ENCODE measurements at places on chromosomes 5 and 9.
A peak's percentile ranks its signal among the peaks of the same experiment; 100 is the strongest.

DNA sequence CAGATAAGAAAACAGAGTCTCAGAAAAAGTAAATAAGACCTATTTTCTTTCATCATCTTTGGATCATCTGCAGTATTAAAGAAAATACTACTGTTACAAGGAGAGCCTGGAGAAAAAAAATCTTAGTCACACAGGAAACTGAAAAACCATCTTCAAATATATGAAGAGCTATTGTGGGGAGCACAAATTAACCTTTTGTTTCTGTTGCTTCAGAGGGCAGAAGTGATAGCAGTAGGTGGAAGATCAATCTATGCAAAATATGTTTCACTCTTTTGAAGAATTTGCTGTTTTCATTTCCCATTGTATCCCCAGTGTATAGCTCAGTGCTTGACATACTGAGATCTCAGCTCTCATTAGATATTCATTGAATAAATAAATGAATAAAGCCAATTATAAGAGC, 13.1 kb upstream of the CEMIP2 start:
- no peak for DNase-seq

DNA sequence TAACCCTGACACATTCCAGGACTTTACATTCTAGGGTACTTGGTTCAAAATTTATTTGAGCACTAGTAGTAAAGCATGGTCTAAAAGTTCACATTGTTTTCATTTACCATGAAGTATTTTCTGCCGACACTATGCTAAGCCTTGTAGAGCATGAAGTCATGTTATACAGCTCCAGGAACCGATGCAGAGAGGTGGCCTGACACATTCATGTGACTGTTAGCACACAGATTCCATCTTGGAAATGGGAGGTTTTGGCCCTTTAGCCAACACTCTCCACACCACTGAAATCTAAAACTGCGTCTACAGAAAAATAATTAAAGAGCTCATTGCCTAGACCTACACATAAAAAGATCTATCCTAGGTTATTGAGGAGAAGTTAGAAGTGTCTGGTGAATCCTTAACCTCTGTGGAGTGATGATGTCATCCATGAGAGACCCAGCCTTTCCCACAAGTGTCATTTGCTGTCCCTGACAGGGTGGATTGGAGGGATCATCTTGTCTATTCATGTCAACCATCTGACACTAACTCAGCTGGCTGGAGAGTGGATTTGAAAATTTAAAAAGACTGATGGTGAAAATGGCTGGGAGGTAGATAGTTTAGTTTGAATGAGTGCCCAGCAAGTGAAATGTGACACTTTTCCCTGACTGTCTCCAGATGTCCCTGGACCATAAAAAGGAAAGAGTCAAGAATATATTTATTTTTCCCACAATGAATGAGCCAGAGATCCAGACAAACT, 1.3 kb downstream of the RANBP3L start:
- DNase-seq: no peak

- no peak for DNase-seq
Observed at GRCh38 chr5:97101189-97101910, 41.1 kb downstream of the LIX1 start.

GRCh38 chr9:135604437-135605237, 34.7 kb downstream of the GLT6D1 start:
- peak; percentile 34 for DNase-seq

DNA sequence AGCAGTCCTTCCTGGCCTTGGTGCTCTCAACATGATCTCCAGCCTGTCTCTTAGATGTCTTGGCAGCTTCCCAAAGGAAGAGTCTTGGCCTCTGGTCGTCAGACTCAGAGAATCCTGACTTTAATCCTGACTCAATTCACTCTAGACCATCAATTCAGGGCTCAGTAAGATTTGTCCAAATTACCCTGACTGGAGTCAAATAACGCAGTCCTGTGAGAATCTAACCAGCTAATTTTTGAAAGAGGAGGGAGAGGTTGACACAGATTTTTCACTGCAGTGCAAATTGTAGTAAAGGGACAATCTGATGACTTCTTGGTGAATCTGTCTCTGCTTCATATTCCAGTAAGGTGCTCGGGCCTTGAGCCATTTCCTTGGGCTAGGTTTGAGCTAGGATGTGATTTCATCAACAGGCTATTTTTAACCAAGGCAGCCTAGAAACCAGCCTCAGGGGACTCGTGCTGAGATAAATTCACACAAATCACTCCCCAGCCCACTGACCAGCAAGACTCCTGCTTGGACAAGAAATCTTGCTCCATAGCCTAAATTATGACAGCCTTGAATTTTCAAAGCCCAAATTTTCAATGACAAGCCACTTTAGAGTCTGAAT, 257.4 kb downstream of the ENC1 start:
- no peak for DNase-seq

DNA sequence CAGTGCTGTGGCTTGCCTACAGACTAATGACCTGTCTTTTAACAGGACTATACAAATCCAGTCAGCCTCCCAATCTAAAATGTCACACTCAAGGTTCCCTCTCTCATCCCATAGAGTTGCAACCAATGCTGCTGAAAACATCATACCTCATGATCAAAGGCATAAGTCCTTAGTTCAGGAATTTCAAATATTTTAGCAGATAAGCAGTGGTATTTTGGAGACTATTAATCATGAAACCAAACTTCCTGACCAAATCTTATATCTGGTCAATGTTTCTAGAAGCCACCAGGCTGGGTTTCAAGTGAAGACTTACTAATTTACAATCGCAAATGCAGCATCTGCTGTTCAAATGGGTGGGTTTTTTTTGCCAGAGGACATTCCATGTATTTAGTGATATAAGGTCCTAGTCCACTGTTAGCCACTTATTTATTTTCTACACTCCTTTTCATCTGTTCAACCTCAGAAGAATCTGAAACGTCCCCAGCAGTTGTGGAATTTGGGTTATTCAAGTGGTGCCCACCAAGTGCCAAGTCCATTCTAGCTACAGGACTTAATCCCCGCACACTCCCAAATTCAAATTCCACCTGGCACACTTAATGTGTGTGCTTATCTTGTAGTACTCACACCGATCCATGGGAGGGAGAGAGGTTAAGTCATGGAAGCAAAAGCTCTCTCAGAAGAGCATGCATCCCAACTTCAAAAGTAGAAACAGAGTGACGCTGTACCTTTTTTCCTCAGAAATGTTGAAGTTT, 5.8 kb downstream of the TAS2R1 start:
- DNase-seq: no peak

DNA sequence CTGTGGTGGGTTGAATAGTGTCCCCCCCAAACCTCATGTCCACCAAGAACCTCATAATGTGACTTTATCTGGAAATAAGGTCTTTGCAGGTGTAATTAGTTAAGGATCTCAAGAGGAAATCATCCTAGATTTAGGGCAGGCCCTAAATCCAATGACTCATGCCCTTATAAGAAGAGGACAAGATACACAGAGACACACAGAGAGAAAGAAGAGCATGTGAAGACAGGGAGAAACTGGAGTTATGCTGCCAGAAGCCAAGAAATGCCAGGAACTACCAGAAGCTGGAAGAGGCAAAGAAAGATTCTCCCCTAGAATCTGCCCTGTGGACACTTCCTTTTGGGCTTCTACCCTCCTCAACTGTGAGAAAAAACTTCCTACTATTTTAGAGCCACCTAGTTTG, 8.8 kb downstream of the FAM13B start:
- DNase-seq: no peak

DNA sequence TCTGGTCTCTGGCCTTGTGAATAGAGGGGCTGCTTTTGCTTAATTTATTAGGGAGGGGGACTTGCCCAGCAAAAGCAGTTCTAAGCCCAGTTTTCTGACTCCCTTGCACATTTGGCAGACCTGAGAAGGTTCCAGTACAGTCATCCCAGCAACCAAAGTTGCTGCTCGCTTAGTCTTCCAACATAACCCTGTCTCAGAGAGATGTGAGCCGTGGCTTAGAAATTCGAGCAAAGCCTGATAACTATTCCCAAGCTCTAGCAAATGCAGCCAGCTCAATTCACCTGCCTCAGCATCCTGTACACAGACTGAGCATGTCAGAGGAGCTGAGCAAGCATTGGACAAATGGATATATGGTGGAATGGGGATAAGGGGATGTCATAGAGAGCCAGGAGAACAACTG, 401.9 kb downstream of the SPOCK1 start:
- DNase-seq: no peak

DNA sequence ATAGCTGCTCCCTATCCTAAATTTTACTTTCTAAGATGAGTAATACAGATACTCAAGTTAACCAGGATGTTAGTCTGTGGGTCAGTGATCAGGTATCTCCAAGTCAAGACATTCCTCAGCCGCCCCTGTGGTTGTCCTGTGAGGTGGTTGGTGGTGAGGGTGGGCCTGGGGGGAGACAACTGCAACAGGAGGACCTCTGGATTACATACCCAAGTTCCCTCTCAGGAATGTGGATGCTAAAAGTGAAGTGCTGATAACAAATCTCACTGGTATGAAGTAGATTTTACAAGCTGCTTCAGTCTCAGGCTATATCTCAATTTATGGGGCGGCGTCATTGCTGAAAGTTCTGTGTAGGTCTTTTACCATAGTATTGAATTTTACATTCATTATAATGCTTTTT, 38.3 kb downstream of the SLC1A3 start:
- no peak for DNase-seq

DNA sequence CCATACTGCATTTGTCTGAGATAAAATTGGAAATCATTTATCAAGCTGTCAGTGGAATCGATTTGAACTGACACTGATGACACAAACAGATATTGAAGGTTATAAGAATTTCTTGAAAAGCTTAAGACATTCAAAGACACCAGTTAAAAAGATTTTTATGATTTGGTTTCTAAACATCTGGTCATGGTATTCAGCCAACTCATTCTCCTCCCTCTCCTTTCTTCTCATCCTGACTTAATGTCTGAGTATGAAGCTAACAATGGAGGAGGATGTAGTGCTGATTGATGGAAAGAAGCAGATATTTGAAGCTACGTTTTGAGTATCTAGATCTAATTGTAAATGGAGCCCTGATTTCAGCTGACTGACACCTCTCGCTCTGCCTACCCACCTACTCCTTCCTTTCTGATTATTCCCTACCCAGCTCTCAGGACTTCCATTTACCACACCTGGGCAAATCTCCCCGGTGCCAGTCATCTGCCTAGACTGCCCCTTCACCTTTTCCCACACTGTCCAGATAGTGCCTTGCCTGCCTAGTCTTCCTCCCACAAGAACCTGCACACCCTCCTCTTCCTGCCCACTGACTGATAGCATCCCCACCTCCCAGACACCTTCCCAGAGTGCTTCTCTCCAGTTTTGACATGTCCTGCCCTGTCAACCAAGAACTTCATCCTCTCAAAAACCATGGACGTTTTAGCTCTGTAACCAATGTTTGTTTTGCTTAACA, 20.7 kb upstream of the LIFR start:
- no peak for DNase-seq

DNA sequence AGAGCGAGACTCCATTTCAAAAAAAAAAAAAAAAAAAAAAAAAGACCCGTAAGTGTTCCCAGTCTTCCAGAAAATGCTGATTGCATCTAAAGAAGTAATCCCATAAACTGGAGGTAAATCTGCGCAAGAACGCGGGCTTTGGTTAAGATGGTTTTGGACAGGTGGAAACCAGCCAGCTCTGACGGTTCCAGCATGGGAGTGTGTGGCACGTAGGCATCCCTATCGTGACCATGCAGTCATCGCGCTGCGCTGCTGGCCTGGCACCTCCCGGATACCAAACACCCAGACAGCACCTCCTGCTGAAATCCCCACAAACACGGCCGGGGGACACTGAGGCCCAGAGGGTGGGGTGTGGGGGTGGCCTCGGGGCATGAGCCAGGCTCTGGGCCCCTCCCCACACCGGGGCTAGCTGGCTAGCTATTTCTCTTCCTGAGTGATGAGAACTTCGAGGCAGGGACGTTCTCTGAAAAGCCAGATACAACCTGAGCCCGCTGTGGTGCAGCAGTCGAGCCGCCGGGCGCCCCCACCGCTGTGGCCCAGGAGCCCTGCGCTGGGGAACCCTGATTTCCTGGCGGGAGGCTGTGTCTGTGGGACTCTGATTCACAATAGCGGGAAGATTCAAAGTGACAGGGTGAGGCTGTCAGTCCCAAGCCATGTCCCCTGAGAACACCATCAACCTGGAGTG, 32.2 kb upstream of the NOTCH1 start:
- no peak for DNase-seq

GRCh38 chr9:16076511-16076910, 523.7 kb downstream of the CCDC171 start:
- DNase-seq: no peak

DNA sequence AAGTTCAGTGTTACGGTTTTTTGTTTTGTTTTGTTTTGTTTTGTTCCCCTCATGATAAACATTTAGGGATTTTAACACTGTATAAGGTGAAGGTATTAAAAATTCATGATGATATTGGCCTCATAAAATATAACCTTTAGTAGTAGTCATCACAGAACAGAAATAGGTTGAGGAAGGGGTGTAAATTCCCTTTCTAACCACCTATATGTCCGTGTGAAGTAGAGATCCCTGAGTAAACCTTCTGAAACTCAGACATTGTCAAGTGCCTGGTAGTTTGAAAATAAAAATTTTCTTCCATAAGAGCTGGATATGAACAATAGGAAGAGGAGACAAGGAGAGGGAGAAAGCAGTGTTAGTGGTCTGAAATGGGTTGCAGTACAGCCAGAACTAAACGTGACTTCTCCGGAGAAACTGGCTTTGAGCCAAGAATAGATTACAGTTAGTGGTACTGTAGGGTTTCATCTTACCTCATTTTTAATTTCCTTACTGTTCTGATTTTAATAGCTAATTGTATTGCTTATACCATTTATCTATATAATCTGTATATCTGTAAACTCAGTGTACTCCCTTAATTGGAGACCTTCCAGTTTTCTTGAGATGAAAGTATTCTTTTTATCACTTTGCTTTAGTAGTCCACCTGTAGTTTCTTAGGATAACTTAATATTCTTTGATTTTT, 18.3 kb downstream of the UGCG start:
- no peak for DNase-seq

DNA sequence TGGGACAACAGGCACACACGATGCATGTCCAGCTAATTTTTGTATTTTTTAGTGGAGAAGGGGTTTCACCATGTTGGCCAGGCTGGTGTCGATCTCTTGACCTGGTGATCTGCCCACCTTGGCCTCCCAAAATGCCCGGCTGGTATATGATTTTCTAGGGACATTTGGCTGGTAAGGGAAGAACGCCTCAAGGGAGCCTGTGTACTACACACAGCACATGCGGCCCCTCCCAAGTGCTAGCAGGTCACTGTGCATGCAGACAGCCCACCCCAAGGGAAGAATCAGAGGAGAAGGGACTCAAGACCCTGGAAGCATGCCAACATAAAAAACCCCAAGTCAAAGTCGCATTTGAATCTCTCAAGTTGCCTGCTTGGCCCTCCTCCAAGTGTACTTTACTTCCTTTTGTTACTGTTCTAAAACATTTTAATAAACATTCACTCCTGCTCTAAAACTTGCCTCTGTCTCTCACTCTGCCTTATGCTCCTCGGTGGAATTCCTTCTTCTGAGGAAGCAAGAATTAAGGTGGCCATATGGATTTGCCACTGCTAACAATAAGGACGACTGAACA, 24.3 kb upstream of the OTULINL start:
- DNase-seq: no peak

DNA sequence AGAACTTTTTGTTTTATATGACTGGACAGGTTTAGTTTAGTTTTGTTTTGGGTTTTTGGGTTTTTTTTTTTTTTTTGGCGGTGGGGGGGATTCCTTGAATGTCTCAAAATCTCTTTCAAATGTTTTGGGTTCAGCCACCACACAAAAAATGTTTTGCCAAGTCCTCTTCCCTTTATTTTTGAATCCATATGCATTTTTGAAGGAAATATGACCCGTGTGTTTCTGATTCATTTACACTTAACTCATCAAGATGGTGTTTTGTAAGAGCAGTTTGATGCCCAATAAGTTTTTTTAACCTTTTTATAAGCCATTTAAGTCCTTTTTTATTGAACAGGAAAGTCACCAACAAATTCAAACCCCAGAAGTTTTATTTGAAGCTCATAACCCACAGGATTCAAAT, 209.8 kb downstream of the CWC27 start:
- no peak for DNase-seq

- DNase-seq: no peak
Observed at GRCh38 chr5:177132136-177133095, 1.2 kb upstream of the NSD1 start.

Measured in ureter (tissue), 1 donor.